CD4-positive, alpha-beta T cell treated with Interleukin-1 beta for 1 hour (primary cell): ENCODE measurements at places on chromosomes 5 and 9.

- DNase-seq = no peak
Measured at GRCh38 chr9:117018966-117019617, 332.0 kb downstream of the TRIM32 start.

GRCh38 chr9:116020146-116020545, 133.4 kb upstream of the PAPPA start:
- no peak for DNase-seq

DNA sequence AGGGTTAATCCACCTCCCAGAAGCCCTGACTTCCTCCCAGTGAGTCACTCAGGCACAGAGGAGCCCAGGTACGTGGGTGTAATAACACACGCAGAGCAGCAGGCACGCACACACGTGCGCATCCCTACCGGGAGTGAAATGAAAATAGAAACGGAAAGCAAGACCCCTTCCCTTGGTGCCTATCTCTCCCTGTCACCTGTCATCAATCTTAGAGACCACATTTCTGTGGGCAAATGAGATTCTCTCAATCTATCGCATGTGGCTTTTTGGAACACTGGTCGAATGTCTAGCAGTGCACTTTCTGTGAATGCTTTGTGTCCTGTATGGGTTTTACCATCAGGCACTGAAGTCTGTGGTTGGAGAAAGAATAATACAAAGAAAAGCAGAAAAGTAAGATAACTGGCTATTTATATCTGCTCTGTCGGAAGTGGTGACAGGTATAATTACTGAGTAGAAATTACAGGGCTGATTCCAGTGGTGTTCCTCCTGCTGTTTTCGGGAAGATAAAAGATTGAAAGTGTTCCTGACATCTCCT, 137.7 kb upstream of the GRIA1 start:
- DNase-seq = no peak

DNA sequence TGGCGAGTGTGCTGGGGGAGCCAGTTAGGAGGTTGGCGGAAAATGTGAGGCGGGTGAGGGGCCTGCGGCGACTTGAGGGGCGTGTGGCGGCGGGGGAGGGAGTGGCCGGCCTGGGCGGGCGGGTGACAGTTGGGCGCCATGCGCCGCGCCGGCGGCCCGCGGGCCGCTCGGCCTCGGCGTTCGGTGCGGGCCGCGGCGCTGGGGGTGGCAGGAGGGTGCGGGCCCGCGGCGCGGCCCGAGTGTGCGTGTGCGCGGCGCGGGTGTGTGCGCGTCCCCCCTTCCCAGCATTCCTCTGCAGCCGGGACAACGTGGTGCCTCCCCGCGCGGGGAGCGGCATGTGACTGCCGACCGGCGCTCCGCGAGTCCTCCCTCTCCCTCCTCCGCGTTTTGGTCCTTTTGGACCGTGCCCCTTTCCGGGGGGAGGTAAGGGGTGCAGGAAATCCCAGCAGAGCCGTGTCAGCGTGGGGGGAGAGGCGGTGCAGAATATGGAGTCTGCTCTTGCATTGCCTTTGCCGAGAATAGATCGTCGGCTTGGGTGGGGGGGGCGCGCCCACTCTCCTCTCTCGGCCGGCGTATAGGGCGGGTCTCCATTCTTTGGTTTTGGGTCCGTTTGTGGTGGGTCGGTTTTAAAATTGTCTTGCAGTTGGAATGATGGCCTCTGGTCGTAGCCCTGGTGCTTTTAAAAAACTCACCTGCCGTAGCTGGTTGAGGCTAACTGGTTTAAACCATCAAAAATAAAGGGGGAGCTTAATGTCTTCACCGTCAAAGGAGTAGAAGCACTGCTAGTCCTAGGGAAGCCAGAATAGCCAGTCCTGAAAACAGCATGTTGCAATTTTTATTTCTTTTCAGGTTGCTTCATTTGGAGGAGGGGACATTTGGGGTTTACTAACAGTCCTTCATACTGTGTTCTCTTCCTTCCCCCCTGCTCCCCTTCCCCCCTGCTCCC, 2.0 kb downstream of the LARP1 start:
- DNase-seq = peak; percentile 31

DNA sequence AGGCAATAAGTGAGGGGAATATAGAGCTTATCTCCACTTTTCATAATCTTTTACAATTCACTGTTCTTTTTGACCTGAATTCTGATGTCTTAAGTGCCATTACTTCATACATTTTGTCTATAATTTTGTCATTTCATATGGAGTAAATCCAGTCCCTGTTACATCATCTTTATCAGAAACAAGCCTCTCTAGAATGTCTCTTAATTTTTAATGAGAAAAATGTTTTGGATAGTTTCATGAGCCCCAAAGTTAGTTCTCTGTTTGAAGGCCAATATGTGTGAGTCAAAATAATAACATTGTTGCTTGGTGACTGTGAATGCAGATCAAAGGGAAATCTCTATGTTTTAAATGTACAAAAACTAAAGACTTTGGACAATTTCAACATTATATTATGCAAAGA, 329.6 kb upstream of the ARRDC3 start:
- DNase-seq = no peak

DNA sequence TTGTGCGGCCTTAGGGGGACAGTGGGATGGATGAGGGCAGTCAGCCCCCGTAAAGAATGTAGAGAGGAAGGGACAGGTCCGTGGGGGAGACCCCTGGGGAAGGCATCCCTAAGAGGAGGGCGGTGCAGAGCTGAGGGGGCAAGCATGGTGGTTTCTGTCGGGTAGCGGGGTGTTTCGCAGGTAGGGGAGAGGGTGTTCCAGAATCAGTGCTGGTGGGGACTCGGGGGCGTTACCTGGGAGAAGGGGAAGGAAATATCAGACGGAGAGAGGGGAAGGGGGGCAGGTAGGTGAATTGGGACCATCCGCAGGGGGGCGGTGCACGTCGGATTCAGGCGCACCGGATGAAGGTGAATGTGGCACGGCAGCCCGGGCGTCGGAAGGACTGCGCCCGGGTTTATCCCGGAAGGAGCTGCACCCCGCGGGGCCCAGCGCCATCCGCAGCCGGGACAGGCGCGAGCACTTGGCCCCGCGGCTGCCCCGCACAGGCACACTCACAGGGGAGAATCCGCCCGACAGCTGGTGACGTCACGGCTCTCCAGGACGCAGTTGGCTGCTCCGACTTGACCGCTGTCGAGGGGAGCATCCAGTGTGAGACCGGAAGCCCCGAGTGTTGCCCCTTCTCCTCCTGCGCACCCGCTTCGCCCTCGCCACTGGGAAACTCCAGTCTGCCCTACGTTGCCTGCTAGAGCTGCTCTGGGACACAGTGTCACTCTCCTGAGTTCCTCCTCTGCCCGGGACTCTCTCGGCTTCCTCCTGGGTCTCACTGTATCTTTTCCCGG, 1.3 kb downstream of the CD72 start:
- DNase-seq = peak; percentile 88

GRCh38 chr5:14760548-14761002, 96.1 kb downstream of the OTULIN start:
- DNase-seq = no peak

GRCh38 chr5:10441992-10442435, 335 bp downstream of the ROPN1L start:
- no peak for DNase-seq

DNA sequence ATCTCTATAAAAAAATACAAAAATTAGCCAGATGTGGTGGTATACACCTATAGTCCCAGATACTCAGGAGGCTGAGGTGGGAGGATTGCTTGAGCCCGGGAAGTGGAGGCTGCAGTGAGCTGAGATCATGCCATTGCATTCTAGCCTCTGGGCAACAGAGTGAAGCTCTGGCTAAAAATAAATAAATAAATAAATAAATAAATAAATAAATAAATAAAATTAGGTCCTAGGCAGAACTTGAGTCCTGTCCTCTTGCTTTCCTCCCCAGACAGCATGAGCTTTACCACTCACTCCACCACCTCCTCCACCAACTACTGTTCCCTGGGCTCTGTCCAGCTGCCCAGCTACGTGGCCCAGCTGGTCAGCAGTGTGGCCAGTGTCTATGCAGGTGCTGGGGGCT, 31.6 kb upstream of the SPZ1 start:
- DNase-seq = no peak

DNA sequence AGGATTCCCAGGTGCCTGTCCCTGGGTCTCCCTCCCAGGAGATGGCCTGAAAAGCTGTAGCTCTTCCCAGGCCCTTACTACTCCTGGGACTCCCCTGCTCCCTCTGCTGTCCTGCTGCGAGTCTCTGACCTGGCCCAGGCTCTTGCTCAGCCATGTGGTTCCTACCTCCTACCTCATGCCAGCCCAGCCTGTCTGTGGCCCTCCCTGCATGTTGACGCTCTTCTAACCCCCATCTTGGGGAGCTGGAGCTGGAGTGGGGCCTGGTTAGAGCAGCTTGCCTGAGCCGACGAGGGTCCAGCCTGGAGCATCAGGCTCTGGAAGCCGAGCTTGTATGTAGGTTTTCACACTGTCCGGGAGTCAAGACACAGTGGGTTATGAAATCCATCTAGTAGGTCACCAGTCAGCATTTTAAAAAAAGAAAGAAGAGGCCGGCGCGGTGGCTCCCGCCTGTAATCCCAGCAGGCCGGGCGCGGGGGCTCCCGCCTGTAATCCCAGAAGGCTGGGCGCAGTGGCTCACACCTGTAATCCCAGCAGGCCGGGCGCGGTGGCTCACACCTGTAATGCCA, 244.4 kb downstream of the FANCC start:
- DNase-seq = no peak

GRCh38 chr5:111200828-111201227, 23.4 kb upstream of the CAMK4 start:
- no peak for DNase-seq

- no peak for DNase-seq
Measured at GRCh38 chr5:124865603-124866354, 119.3 kb upstream of the ZNF608 start.

- DNase-seq = no peak
Measured at GRCh38 chr5:167783145-167783817, 508.2 kb upstream of the WWC1 start.

GRCh38 chr5:173314166-173314952, 13.9 kb downstream of the STC2 start:
- no peak for DNase-seq

- DNase-seq = no peak
Measured at GRCh38 chr9:126117631-126118030, 209.0 kb upstream of the MVB12B start.

DNA sequence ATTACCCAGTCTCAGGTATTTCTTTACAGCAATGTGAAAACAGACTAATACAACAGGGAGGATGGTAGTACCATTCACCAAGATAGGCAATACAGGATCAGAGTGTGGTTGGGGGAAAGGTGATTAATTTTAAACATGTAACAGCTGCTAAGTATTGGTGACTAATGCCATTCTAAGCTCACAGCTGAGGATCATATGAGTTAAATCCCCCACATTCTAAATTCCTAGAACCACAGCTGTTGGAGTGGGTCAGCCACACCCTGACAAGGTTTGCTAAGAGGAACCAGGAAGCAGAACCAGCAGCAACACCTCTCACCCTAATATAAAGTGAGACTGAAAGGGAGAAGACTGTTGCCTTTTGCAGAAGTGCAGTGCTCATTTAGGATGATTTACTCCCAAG, 24.8 kb downstream of the HSPB3 start:
- DNase-seq = no peak

- DNase-seq = no peak
Measured at GRCh38 chr9:15132091-15132490, 174.9 kb downstream of the TTC39B start.
